Glomerular endothelial cell (primary cell): ENCODE measurements at places on chromosomes 2 and 18. TPM values are rescaled to one million over a fixed set of nuclear protein-coding genes. Genes with fewer than 3 reads are reported as not detected.

The PLGLB2 gene
- 0.24 and 0.99 TPM in 2 replicates for total RNA-seq

The FBXO48 gene
- total RNA-seq, result 0.19 and 0.64 TPM in 2 replicates

The EML6 gene
- total RNA-seq, result 0.24 and 0.41 TPM in 2 replicates

The GPAT2 gene
- 4.2 and 5.7 TPM in 2 replicates for total RNA-seq

The HSBP1L1 gene
- total RNA-seq, result 5.6 and 9.4 TPM in 2 replicates

The C2orf72 gene
- total RNA-seq, result 0.29 and 1.5 TPM in 2 replicates

The MARCHF4 gene
- total RNA-seq, result 29.5 and 33.3 TPM in 2 replicates

The CCDC88A gene
- total RNA-seq, result 40.0 and 45.7 TPM in 2 replicates
